ENCODE measurements at places on chromosomes 3 and 15. TPM values are rescaled to one million over a fixed set of nuclear protein-coding genes. Genes with fewer than 3 reads are reported as not detected.

- DNase-seq = no peak
Observed at GRCh38 chr3:158134363-158134762, 24.5 kb downstream of the RSRC1 start.

DNA sequence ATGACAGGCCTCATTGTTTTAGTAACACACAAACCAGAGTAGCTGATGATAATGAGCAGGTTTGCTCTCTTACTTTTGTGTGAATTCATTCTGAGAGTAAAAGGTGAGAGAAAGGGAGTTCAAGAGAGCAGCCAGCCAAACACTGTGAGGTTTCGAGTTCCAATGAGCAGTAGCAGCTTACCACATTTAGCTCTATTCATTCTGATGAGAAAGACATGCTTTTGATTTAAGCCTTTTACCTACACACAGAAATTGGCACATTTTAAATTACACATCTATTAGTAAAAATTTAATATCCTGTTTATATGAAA lies 28.0 kb downstream of the GLDN start:
- no peak for DNase-seq

DNA sequence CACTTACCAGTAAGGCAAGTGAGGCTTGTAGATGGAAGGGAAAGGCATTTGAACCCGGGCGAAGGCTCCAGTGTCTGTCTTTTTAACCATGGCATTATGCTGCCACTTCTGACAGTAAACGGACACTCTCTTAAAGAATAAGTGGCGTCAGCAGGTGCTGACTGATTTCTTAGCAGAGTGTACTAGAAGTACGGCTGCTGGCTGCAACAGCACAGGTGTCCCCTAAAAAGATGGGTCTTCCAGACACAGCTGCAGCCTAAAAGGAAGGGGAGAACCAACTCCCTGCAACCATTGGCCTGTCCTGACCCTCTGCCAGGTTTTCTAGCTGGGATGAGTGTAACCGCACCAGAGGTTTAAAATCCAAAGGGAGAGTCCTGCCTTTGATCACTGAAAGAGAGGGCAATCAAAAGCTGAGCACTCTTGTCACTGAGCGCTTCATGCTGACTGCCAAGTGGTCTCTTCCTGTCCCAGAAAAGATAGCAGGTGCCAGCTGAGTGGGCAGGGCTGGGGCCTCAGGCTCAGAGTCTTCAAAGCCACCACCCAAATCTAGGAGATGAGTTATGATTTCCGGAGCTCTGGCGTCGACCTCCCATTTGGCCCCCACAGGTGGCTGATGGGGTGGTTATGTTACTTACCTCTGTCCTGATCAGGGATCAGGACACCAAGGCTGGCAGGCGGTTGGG lies 255.8 kb downstream of the SLCO3A1 start:
- no peak for DNase-seq

DNA sequence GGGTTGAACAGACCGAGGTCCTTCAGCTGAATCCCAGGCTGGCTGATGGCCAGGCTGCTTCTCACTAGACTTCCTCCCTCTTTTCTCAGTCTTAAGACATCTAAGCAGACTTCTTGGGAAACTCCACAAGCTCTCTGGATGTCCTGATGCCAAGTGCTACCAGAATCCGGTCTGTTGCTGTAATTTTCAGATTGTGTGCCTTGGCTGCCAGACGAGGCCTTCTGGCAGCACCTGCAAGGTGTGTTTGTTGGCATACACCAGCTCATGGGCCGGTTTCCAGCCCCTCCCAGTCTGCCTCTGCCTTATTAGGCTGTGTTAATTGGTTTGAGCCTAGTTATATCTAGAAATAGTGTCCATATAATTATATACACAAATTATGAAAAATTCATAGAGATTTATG lies 120.6 kb downstream of the TNIK start:
- no peak for DNase-seq

DNA sequence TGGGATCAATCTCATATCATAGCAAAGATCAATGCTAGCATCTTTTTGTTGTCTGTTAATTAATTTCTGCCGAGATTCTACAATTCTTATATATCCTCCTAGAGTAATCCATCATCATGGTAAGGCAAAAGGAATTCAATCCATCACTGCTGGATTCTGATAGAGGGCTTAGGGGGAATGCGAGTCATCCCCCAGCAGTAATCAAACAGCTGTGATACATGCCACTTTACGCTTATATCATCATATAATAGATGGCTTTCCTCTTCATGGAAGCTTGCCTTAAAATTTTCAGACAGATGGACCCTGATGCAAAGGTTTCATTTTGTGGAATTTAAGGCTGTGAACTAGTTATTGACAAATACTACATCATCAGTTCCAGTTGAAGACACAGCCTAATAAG lies 645.9 kb downstream of the CADM2 start:
- DNase-seq = no peak

The RYR3 gene
- not detected for total RNA-seq

DNA sequence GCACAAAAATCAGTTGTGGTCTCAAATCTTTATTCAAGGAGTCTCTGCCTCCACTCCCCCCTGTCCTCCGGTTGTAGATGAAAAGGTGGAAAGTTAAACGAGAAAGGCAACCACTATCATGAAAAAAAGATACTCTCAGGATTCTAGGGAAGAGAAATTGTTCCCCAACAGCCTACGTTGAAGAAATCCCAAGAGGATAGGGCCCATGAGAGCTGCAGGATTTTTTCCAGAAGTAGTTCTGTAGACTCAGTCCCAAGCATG lies 14.3 kb downstream of the ZIC1 start:
- no peak for DNase-seq

The GPR15 gene
- total RNA-seq = 9.3 TPM

All from CD8-positive, alpha-beta T cell (primary cell).